ENCODE measurements at places on chromosomes 2 and 18.

DNA sequence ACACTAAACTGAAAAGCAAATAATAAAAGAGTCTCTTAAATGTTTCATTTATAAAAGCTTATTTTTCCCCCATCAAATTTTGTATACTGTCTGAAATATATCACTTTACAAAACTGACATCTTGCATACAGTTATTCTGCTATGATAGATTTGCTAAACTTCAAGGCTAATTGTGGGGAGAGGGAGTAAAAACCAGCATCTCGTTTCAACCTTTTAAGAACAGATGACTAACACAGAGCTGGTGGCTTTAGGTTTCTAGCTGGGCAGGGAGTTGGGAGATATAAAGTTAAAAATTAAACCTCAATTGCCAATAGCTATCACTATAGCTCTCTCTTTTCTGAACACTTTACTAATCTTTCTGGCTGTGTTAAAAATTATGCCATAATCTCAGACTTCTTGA is 23.5 kb downstream of the C1D start:
- no peak for DNase-seq

DNA sequence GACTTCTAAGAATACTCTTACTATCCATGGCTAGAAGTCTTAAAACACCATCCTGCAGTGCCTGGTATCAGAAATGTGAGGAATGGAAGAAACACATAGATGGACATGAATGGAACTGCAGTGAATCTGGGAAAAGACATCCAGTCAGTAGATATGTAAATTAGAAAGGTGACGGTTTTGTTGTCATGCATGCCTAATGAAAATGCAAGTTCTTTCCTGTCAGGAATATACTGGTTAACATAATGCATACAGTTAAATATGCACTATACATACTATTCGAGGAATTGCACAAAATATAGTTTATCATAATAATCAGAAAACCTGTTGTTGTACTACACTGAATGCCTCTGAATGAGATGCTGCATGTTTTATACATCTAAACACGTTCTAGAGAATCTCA is 190.6 kb upstream of the ITGA4 start:
- no peak for DNase-seq

DNA sequence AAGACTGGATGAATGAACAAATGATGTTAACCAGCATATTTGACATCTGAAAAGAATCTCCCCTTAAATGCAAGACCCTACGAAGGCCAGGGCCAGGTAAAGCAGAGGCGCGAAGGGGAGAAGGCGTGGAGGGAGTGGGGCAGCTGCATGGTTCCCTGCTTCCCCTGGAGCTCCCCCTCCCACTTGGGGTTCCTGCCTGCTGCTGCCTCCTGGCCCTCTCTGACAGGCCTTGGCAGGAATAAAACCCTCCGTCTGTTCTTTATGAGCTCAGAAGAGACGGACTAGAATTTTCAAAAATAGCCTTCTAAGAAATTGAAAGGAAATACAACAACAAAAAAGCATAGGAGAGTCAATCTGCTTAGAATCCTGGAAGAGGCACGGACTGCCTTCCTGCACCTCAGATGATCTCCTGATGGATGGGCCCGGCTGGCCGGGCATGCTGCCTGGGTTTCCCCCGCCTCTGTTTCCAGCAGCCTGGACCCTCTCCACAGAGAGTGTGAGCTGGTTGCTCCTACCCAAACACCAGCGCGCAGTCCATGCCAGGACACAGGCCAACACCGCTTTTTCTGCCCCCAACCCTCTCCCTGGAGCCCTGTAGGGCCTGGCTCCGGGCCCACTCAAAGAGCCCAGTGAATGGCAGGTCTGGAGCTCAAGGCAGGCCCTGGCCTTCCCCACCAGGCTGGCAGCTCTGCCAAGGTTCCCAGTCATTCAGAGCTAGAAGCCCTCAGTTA is 23.9 kb downstream of the CFAP65 start:
- no peak for DNase-seq

DNA sequence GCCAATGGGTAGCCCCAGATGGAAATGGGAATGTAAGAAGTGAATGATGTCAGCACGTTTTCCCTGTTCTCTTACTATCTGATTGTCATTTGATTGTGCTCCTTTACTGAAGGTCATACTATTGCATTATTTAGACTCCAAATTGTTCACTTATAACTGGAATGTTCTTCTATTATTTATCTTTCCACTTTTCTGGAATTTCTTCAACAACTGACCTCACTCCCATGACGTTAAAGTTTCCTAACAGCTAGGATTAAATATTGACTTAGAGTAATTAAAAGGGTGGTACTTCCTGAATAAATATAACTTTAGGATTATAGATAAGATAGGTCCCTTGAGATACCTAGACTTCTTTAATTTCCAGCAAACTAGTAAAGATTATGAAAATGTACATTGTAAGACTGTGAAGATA is 10.9 kb upstream of the GULP1 start:
- DNase-seq = no peak

DNA sequence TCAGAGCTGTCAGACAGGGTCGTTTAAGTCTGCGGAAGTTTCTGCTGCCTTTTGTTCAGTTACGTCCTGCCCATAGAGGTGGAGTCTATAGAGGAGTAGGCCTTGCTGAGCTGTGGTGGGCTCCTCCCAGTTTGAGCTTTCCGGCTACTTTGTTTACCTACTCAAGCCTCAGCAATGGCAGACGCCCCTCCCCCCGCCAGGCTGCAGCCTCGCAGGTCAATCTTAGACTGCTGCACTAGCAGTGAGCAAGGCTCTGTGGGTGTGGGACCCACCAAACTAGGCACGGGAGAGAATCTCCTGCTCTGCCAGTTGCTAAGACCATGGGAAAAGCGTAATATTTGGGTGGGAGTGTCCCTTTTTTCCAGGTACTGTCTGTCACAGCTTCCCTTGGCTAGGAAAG is 86.5 kb downstream of the EFEMP1 start:
- no peak for DNase-seq
